ENCODE measurements at places on chromosomes 16 and 17.

- DNase-seq: no peak
Measured at GRCh38 chr16:65121870-65122723, at the start of gene CDH11. TSS of gene CDH11 (minus strand) at chr16:65122063. CDS start at chr16:65004869, 117,194 bp downstream.

DNA sequence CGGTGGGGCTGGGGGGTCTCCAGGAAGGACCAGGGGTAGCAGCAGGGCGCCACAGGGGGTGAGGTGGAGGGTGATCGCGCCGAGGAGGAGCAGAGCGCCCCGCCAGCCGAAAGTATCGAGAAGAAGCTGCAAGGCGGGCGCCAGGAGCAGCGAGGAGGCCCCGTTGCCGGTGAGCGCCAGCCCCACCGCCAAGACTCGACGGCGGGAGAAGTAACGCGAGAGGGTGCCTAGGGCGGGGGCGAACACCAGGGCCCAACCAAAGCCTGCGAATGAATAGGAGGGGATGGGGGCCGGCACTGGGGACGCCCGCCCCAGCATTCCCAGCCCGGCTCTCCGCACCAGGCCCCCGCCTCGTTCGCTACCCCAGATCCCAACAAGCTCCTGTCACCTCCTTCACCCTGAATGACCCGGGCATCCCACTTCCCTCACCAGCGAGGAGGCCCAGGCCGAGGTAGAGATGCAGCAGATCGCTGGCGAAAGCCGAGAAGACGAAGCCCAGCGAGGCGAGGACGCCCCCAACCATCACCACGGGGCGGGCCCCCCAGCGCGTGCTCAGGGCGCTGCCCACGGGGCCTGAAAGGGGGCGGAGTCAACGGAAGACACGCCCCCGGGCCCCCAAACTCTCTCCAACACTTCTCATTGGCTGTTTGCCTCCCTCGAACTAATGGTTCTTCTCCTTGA, 1.3 kb downstream of the SLC16A11 start:
- DNase-seq: no peak

DNA sequence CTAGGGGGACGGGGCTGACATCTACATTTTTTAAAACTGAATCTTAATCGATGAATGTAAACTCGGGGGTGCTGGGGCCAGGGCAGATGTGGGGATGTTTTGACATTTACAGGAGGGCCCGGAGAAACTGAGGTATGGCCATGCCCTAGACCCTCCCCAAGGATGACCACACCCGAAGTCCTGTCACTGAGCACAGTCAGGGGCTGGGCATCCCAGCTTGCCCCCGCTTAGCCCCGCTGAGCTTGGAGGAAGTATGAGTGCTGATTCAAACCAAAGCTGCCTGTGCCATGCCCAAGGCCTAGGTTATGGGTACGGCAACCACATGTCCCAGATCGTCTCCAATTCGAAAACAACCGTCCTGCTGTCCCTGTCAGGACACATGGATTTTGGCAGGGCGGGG, 21.4 kb downstream of the ADAM11 start:
- DNase-seq: no peak

DNA sequence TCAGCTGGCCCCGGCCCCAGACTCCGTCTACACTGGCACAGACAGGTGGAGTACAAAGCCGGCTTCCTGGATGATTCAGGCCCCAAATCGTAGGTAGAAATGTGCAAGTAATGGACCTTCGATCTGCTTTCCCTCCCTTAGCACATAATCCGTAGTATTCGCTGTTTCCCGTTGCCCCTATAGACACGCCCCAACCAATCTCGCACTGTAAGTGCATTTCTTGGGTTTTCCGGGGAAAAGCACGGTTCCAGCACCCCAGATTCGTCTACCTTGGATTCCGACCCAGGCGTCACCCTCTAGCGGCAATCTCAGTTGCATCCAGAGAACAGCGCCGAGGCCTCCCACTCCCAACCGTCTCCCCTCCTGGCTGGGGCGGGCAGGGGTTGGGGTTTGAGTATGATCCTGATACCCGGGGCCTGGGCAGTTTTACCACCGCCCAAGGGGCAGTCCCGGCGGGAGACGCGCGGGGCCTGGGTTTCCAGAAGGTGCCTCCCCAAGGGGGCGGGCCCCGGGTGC, 12.1 kb upstream of the FOXF1 start:
- DNase-seq: no peak

DNA sequence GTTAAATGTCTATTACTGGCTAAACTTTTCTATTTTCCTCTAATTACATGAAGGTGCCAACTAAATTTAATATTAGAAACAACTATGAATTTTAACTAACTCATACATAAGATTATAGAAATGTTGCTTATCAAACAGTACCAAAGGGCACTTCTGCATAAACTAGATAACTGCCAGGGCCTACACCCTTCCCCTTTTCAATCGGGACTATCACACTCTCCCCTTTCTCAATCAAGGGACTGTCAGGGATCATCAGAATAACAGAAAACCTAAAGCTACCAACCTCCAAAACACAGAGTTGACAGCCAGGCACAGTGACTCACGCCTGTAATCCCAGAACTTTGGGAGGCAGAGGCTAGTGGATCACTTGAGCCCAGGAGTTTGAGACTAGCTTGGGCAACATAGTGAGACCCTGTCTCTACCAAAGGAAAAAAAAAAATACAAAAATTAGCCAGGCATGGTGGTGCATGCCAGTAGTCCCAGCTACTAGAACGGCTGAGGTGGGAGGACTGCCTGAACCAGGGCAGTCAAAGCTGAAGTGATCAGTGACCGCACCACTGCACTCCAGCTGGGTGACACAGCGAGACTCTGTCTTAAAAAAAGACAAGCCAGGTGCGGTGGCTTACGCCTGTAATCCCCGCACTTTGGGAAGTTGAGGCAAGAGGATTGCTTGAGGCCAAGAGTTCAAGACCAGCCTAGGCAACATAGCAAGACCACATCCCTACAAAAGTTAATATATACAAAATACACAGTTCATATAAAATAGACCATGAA, 3.2 kb upstream of the PHLPP2 start:
- no peak for DNase-seq

DNA sequence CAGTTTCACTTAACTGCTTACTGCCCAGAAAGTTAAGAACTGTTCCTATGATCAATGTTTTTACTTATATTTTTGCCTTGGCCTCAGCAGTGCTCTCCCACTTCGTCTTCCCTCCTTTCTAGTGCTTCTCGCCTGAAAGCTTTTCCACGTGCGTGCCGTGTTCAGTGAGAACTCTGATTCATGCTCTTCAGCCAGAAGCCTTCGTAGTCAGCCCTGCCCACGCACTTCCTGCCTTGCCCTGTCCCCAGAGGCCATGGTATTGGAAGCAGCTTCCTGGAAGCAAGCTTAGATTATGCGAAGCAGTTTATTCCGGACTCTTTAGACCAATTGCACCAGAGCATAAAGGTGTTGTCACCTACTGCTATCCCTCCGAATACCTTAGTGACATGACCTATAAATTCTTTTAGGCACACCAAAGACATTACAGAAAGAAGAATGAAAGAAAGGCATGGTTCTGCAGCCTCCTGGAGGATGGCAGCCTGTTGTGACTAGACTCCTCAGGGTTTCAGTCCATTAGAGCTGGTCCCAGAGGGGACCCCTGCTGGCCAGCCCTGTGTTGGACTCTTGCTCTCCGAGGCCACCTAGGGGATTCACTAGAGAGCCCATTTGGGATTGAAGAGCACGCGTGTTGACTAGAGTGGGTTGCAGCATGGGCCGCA, 105.2 kb downstream of the RPTOR start:
- DNase-seq: peak; percentile 56

DNA sequence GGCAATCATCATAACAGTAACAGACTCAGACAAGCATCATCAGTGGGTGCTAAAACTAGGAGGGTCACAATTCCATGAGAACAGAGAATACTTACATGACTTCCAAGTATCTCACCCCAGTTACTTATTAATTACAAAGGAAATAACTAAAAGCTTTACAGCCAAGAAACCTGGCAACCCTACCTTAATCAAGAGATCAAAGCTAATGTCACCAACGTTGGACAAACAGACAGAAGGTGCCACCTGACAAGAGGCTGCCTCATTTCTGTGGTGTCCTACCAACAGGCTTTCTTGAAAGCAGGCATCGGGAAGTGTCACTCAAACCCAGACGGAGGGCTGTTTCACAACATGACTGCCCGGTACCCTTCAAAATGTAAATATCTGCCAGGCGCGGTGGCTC, 84.6 kb downstream of the RMI2 start:
- no peak for DNase-seq

DNA sequence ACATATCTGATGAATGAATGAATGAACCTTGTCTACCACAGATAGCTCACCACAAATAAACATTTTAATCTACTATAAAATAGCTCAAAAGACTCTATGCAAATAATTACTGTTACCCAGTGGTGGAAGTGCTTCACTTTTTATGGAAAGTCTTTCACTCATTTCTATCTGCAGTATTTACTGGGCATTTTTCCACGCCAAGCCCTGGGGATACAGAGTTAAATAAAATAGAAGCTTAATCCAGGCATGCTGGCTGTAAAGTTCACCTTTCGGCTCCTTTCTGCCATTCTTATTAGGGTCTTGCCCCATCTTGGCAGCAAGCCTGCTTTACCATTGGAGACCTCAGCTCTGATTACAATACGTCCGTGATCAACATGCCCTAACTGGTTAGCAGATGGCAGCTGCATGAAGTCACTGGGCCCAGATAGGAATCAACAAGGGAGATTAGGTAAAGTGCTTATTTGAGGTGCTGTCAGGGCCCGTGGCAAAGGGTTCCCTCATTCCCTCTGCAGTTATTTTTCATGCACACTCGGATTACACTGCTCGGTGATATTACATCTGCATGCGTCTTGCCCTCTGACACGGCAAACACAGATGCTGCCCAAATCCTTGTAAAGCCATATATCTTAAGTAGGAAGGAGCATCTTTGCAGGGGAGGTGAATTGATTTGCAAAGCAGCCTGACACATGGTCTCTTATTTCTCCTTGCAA, 648.9 kb downstream of the WWOX start:
- no peak for DNase-seq
